ENCODE measurements at places on chromosomes 4 and X.

- DNase-seq: no peak
Observed at GRCh38 chrX:101206471-101206870, 13.1 kb upstream of the DRP2 start.

GRCh38 chrX:66602381-66602938 lies 36.4 kb downstream of the EDA2R start:
- no peak for DNase-seq

DNA sequence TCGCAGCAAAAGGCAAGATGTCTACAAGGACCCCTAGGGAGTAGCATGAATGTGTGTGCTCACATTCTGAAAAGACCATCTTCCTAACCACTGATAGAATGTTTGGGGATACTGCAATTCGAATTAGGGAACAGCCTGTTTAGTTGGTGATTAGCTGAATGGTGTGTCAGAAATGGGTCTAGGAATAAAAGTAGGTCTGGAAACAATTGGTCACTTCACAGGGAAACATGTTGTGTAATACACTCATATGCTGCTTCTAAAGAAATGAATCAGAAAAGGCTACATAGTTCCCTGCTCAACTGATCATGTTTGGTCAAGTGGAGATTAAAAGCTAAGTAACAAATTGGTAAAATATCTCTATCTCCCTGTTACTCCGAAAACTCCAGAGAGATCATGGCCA lies 2362.4 kb upstream of the TENM3 start:
- DNase-seq: no peak

DNA sequence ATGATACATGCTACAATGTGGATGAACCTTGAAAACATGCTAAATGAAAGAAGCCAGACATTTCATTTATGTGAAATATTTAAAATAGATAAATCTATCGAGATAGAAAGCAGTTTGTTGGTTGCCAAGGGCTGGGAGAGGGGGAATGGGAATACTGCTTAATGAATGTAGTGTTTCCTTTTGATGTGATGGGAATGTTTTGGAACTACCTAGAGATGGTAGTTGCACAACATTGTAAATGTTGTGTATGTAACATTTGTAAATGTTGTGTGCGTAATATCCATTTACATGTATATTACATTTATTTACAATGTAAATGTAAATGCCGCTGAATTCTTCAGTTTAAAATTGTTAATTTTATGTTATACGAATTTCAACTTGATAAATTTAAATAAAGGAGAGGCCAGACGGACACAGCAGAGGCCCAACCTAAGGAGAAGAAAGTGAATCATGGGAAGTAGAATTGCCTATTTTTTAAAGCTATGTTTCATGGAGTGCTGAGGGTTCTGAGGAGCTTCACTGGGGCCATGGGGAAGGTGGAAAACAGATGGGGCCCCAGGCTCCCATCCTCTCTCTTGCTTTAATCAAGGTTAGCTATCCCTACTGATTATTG lies 60.0 kb upstream of the TEX13D start:
- DNase-seq: no peak

- DNase-seq: no peak
Observed at GRCh38 chr4:88225232-88226105, 58.9 kb downstream of the PPM1K start.

DNA sequence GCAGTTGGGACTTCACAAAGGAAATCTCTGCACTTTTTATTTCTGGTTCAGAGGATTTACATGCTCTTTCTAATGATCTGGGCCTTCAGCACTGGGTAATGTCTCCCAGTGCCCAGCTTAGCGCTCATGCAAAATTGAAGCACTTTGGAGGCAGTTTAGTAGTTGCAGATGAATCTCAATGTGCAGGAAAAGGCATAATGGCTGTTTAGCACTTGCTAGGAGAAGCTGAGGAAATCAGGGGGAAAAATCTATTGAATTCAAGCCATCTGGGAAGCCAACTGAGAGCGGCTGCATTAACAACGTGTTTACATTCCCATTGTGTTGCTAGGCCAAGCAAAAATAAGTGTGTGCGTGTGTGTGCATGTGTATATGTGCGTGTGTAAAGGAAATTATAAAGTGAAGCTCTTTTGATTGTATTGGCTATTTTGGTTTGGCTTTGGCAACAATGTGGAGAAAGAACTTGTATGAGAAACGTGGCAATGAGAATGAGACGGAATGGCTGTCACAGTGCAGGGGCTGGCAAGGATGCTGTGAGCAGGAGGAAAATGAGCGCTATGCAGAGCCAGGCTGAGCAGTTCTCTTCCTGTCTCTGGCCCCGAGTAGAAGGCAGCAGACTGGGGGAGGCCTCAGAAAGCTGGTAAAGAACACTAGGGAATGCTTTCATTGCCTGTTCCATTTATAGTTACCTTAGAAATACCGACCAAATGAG lies 231.5 kb downstream of the UNC5C start:
- no peak for DNase-seq

GRCh38 chr4:87838890-87839591 lies 6.3 kb downstream of the MEPE start:
- DNase-seq: no peak

DNA sequence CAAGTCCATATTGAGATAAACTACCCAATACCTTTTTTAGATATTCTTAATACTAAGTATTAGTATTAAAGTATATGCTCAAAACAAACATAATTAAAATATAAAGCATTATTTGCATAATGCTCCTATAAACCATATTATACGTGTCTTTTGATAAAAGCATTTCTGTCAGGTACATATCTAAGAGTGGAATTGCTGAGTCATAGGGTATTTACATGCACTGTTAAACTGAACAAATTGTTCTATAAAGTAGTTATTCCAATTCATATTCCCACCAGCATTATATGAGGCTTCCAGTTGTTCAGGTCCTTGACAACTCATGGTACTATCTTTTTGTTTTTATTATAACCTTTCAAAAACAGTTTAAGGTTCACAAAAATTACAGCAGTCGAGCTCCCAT lies 114.2 kb downstream of the FGF16 start:
- no peak for DNase-seq

DNA sequence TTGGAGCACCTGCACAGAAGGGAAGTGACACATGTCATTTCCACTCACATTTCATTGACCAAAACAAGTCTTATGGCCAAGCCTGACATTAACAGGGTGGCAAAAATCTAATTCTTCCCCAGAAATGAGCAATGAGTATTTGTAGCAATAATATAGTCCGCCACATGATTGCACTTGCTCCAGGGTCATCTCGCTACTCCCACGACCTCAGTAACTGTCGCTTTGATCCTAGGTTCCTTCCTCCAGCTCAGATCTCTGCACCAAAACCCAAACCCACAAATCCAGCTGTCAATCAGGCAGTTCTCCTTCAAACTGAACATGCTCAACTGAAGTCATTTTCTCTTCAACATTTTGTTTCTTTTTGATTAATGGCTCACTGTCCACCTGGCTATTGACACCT lies 25.2 kb upstream of the PTTG2 start:
- DNase-seq: no peak

GRCh38 chr4:143514497-143514896 lies 995 bp downstream of the SMARCA5 start:
- DNase-seq: peak; percentile 70

All from ecto neural progenitor cell (in vitro differentiated cells).